ENCODE measurements at places on chromosomes 4 and X. TPM values are rescaled to one million over a fixed set of nuclear protein-coding genes. Genes with fewer than 3 reads are reported as not detected.

The CT45A10 gene
- not detected for polyA plus RNA-seq

The WAS gene
- 12.7 TPM for polyA plus RNA-seq

The LRIT3 gene
- polyA plus RNA-seq = not detected

The FAM149A gene
- not detected for polyA plus RNA-seq

The NWD2 gene
- polyA plus RNA-seq = not detected

The GAGE12F gene
- not detected for polyA plus RNA-seq

The MGAT4D gene
- not detected for polyA plus RNA-seq

The RBM46 gene
- polyA plus RNA-seq = not detected

The UBA6 gene
- 30.1 TPM for polyA plus RNA-seq

The C4orf36 gene
- polyA plus RNA-seq = not detected
